Vagina (tissue), 2 donors: ENCODE measurements at places on chromosomes 16 and 17.

DNA sequence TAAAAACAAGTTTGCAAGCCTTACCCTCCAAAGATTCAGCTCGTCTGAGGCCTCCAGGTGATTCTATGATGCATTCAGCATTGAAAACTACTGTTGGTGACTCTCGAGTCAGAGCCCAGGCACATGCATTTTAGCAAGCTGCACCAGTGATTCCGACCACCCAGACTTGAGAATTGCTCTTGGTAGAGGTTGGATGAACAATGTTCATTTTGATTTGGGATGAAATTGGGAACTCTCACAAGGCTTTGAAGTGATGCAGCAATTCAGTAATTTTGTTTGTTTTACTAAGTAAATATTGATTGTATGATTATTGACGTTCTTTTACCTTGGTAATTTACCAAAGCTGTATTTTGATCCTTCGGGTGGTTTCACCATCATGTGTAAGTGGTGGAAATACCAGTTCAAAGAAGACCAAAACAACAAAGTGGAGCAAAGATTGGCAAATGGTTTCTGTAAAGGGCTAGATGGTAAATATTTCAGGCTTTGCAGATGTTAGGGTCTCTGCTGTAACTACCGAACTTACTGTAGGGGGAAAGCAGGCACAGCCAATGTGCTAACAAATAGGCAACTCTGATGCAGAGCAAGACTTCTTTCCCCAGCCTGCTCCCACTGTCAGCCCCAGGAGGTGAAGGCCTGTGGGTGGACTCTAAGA lies 11.8 kb downstream of the ALDH3A2 start:
- no peak for DNase-seq

DNA sequence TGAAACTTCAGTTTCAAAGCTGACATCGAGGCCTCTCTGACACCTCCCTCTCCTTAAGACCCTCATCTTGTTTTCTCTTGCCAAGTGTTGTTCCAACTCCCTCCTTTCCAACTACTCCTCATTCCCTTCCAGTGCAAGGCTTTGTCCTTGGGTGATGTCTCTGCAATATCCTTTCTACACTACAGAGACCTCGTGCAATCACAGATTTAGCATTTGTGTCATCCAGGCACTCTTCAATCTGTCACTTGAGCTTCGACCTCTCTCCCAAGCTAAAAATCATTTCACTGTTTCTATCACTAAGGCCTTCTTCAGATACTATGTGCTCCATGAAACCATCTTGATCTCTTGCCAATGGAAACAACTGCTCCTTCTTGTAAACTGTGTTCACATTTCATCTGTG lies 31.6 kb downstream of the TEKT3 start:
- no peak for DNase-seq

DNA sequence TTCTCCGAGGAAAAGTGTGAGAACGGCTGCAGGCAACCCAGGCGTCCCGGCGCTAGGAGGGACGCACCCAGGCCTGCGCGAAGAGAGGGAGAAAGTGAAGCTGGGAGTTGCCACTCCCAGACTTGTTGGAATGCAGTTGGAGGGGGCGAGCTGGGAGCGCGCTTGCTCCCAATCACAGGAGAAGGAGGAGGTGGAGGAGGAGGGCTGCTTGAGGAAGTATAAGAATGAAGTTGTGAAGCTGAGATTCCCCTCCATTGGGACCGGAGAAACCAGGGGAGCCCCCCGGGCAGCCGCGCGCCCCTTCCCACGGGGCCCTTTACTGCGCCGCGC lies at the start of gene ERBB2:
Gene ERBB2, plus strand, starts transcription at position 247 of the 330 bp plus-strand sequence. CDS start 175 bp downstream, outside the sequence.
- no peak for DNase-seq

DNA sequence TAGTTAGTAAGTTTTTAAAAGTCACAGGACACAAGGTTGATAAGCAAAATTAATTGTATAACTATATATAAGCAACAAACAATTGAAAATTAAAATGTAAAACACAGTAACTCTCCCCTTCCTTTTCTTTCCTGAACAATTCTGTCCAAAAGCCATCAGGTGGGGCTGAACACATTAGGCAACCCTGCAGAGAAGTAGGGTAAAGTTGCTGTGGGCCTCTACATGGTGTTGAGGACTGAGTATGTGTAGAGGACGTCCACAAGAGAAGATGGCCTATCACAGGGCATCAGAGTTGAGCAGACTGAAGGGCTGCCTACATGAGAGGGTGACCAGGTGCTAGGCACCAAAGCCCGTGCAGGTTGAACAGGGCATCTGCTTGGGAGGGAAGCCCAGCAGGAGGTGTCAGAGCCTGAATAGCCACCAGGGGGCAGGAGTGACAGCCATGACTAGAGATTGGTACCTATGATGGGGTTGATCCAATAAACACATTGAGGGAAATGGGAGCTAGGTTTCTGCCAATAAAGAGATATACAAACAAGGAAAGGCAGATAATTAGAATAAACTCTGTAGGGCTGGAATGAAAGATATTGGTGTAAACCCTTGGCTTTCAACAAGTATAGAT lies 415.1 kb downstream of the NPIPA8 start:
- no peak for DNase-seq

DNA sequence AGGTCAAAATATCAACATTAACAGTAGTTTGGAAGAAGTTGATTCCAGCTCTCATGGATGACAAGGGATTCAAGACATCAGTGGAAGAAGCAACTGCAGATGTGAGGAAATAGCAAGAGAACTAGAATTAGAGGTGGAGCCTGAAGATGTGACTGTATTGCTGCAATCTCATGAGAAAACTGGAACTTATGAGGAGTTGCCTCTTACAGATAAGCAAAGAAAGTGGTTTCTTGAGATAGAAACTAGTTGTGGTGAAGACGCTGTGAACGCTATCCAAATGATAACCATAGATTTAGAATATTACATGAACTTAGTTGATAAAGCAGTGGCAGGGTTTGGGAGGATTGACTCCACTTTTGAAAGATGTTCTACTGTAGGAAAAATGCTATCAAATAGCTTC lies 67.8 kb downstream of the GOSR1 start:
- no peak for DNase-seq

DNA sequence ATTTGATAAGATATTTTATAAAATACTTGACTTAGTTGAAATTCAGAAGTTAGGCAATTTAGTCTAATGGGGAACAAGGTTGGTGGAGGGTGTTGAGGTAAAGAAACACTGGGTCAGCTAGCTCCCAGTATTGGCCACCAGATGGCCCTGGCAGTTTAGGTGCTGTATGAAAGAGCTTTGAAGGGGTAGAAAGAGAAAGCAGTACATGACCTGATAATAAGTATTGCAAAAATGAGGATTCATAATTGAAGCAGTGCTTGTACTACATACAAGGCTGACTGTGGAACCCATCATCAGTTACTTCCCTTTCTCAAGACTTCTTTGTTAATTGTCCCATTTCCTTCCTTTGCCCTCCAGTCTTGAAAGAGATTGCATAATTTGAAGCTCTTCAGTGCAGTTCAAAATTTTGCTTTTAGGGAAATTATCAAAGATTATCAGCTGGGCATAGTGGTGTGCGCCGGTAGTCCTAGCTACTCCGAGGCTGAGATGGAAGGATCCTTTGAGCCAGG lies 29.4 kb downstream of the TANC2 start:
- DNase-seq: no peak

DNA sequence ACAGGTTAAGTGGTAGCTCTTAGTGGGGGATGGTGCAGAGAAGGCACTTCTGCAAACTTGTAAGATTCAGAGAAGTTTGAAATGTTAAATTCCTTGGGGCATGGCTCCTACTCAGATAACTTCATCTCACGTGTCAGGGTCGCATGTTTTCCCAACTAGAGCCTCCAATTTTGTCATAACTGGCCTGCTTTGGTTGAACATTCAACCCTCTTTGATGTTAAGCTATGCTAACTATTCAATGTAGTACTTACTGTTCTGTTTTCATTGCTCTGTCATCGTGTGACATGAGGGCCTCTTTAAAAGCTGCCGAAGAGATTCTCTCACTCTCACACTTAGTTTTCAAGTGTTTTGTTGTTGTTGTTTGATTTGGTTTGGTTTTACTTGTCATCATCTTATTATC lies 280.8 kb downstream of the CDH11 start:
- no peak for DNase-seq

- DNase-seq: no peak
Measured at GRCh38 chr17:56148333-56148732, 4.9 kb upstream of the ANKFN1 start.

DNA sequence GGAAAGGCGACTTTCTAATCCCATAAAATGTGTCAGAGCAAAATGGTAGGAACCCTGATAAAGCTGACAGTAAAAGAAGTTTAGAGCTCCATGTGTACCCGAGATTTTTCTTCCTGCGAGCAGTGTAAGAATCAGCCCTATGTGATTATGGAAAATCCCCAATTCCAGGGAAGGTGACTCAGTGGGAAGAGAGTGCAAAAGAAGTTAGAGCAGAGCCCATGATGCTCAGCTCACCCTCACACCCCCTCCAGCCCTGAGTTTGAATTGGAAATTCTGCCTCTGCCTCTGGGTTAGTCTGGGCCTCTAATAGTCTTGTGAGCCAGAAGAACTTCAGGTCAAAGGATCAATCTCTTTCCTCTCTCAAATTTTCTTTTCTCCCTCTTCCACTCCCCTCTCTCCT lies 12.5 kb downstream of the C17orf78 start:
- DNase-seq: no peak

DNA sequence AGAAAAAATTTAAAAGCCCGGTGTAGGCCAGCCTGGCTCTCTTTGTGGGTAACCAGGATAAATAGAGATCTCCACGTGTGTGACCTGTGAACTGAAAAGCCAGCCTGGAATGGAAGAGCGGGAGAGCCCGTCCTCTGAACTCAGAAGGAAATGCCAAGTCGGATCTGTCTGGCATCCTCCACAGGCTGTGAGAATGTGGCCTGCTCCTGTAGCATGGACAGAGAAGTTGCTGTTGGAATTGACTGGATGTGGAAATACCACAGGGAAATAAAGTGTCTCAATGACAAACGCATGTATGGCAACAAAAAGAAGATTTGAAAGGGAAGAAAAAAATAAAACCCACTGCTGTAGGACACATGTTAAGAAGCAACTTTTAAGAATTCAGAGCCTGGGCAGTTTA lies 6.7 kb downstream of the KLHL36 start:
- no peak for DNase-seq

GRCh38 chr16:74582970-74583369 lies 23.9 kb downstream of the GLG1 start:
- no peak for DNase-seq

DNA sequence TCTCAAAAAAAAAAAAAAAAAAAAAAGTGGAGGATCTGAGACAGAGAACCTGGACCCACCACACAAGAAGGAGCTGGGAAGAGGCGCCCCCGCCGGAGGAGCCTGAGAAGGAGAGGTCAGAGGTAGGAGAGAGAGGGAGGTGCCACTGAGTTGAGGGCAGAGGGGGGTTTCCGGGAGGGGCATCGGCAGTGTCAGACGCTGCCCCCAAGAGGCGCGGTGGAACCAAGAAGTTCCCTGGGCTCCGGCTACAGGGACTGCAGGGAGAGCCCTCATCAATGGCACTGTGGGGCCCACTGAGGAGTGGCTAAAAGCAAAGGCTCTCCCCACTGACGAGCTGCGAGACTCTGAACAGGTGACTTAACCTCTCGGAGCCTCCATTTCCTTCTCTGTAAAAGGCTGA lies 4.2 kb downstream of the CCDC42 start:
- DNase-seq: no peak

GRCh38 chr16:83330251-83330650 lies 477.5 kb upstream of the HSBP1 start:
- DNase-seq: no peak

- DNase-seq: no peak
Measured at GRCh38 chr16:48499923-48500381, 110.0 kb downstream of the N4BP1 start.

DNA sequence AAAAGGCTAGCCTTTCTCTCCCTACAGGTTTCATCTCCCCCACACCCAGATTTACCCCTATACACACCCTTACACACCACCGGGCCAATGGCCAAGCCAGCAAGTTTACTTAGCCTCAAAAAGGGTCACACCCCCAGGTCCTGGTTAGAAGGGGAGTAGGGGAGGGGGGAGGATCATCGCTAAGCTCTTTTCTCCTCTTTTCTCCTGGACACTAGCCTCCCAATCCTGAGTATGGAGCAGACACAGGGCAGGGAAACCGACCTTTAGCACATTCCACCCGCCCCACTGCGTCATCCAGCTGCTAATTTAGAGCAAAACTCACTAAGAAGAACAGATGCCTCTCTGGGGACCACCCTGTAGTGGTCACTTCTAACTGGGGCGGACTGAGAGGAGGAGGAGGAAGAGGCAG lies 4.4 kb downstream of the ACLY start:
- no peak for DNase-seq

- no peak for DNase-seq
Measured at GRCh38 chr16:51853586-51853985, 693.4 kb downstream of the TOX3 start.

GRCh38 chr16:72022127-72022526 lies 13.6 kb downstream of the DHODH start:
- no peak for DNase-seq

GRCh38 chr16:3474136-3474779 lies 21.0 kb downstream of the C16orf90 start:
- DNase-seq: no peak

- DNase-seq: no peak
Measured at GRCh38 chr17:66364990-66365490, 62.6 kb downstream of the PRKCA start.

DNA sequence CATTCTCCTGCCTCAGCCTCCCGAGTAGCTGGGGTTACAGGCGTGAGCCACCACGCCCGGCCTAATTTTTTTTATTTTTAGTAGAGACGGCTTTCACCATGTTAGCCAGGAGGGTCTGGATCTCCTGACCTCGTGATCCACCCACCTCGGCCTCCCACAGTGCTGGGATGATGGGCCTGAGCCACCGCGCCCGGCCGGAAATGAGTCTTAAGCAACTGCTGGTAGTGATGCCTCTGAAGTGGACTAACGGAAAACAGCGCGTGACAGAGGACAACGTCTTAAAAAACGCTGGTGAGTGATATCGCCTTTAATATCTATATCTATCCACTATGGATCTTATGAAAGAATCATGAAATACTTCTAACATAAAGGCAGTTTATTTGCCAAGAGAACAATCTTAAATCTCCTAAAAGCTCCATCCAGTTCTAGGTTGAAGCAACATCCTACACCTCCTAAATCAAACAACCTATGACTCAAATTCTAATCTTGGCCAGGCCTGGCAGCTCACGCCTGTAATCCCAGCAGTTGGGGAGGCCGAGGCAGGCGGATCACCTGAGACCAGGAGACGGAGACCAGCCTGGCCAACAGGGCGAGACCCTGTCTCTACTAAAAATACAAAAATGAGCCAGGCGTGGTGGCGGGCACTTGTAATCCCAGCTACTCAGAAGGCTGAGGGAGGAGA lies 69.8 kb downstream of the NXN start:
- DNase-seq: no peak

DNA sequence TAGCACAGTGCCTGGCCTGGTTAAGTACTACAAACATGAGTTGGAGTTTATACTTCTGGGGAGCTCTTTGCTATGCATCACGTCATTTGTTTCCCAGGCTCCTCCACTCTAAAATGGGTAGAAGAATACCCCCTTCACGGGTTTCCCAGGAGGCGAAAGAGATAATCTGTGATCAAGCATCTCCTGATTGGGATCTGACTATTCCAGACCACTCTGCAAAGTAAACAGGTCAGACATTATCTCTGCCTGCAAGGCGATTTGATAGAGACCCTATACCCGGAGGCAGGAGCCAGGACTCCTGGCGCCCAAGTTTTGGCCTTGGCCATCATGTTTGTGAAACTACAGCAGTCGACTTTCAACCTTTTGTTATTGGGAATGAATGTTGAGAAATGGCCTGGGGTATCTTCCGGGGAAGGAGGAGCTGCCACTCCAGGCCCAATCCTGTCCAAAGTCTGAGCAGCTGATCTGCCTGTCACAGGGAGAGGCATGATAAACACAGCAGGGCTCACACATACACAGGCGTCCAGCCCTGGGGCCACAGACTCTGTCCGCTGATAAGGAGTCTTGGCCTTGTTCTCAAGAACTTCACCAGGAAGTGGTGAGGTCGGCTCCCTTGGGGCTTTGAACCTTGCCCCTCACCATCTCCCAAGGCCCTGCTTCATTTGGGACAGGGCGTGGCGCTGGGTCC lies 199.9 kb downstream of the MAF start:
- DNase-seq: no peak
